ENCODE measurements at places on chromosomes 6 and 20.
A peak's percentile ranks its signal among the peaks of the same experiment; 100 is the strongest.

- peak; percentile 51 for DNase-seq
Measured at GRCh38 chr6:13260101-13260598, 68.2 kb downstream of the TBC1D7 start.

- no peak for DNase-seq
Measured at GRCh38 chr20:32891926-32892660, 33.4 kb downstream of the EFCAB8 start.

DNA sequence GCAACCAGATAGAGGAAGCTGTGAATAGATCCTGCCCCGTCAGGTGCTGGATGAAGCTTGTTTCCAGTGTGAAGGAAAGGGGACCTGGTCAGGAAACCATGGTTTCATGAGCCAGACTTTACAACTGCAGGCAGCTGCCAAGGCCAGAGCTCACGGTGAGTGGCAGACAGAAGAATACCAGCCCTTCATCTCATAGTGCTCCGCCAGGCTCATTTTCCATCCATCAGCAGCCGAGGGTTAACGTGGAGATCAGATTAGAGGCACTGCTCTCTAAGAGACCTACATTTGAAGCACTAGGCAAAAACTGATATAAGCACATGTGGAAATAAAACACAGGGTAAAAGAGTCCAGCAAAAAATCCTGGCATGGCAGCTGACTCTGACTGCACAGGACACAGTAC lies 172.4 kb downstream of the CD24 start:
- DNase-seq, result no peak

GRCh38 chr6:109095835-109096084 lies 453 bp downstream of the CEP57L1 start:
- no peak for DNase-seq

DNA sequence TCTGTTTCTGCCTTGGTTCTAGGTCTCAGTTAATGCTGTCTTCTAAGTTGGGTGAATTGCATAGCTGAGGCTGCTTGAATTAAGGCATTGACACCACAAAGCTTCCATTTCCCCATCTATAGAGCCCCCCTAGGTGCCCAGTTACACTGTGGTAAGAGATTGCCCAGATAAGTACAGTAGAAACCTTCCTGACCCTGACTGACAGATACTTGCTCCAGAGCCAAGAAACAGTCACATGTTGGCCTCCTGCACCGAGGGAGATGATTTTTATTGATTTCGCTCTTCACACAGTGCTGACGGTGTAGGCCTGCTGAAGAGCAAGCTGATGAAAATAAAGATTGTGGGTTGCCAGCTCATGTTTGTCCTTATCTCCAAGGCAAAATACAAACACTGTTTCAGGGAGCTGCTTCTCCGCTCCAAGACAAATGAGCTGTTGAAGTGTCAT lies 67.9 kb downstream of the TRMT11 start:
- DNase-seq, result no peak

DNA sequence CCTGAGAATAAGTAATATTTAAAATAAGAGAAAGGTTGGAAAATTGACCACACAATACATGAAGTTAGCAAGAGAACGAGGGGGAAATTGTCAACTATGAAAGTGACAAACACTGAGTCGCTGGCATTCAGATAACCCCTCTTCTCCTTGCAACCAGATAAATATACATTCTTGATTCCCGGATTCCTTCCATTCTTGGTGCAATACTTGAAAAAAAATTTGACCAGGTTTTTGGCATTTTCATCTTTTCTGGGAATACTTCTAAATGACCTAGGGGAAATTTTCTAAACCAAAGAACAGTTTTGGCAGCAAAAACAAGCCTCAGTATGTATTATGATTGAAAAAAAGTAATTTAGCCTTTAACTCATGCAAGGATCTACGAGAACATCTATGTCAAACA lies 164.0 kb downstream of the PDE7B start:
- DNase-seq, result no peak

DNA sequence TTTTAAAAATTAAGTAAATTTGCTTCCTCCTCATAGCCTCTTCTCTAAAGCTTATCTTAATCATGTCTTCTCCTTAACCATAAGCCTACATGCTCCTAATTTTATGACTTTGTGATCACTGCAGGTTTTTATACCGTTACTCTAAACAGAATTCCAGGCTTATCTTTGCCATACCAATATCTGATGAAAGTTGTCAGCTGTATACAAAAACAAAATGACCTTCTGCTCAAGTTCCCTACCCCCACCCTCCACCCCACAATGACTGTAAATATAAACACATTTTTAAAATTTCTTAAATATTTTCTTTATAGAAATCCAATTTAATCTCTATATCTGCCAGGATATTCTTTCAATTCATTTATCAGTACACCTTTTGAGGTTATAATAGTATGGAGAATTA lies 60.5 kb upstream of the SGK1 start:
- DNase-seq, result no peak

DNA sequence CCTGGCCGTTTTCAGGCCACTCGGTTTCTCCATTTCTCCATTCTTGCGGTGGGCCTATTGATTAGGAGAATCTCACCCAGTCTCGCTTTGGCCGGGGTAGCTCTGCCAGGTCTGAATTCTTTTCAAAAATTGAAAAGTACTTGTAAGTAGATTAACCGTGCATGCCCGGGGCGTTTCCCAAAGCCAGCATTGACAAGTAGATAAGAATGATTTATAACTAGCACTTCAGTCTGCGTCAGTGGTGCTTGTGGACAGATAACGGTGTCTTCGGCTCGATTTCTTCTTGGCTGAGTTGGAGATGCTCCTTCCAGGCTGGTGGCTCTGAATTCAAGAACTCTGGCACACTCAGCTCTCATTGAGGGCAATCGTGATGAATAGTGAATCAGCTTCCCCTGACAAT lies 29.0 kb downstream of the SLC24A3 start:
- DNase-seq, result no peak

- no peak for DNase-seq
Measured at GRCh38 chr6:145031001-145031400, 704.3 kb downstream of the EPM2A start.

DNA sequence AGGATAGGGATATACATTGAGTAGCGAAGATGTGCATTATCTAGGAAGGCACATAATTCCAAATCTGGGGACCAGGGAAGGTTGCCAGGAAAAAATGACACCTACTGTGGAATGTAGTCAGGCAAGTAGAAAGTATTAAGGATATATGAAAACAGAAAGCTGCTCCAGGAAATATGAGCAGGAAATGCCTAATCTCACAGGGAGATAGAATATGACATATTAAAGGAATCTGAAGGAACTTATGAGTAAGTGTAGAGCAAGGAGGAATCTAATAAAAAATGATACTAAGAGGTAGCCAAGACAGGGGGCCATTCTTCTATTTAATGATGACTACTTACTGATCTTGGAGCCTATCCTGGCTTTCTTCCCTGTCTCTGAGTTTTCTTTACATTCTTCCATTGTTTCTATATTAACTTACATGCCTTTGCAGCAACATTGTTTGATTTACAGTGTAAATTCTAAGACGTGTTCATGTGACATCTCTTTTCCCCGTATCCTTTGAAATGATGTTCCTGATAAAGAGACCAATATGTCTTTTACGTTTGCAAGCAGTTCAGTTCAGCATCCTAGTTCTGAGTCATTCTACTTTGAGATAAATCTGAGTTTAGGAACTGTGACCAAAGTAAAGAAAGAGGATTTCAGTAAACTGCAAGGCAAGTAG lies 58.6 kb downstream of the TINAG start:
- DNase-seq, result no peak

DNA sequence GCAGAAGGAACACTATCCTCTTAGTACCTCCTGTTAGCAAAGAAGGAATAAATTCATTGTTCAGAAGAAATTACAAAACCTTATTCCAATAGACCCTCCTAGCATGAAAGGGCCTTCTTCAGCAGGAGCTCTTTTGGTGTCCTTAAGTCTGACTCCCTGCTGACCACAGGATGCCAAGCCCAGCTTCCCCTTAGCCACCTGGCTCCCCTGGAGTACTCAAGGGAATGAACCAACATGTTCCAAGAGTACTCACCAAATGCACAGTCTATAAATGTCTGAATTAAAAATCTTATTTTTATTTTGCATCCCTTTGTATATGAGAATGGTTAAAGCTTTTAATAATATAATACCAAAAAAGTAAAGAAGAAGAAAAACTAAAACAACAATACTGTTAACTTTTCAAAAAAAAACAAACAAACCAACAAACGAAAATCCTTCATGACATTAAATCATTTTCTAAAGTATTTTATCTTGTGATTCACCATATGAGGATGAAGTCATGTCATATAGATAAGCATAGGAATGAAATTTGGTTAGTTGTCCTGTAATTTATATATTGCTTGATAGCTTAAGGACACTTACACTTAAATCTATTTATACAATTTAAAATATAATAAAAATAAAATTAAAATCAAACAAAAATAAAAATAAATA lies 1355.1 kb downstream of the HACE1 start:
- no peak for DNase-seq

GRCh38 chr20:47273591-47274235 lies 82.8 kb downstream of the ZMYND8 start:
- DNase-seq, result no peak

- DNase-seq, result no peak
Measured at GRCh38 chr6:137405806-137406205, 88.4 kb downstream of the OLIG3 start.

All from naive B cell (primary cell).